Ovary (tissue), 10 donors: ENCODE measurements at places on chromosomes 4 and X. TPM values are rescaled to one million over a fixed set of nuclear protein-coding genes. Genes with fewer than 3 reads are reported as not detected.
A peak's percentile ranks its signal among the peaks of the same experiment; 100 is the strongest.

Gene HS6ST2
- 8.0 TPM for total RNA-seq

Gene NR3C2
- total RNA-seq, result 22.2 TPM

Gene DCLK2
- 9.8 TPM for total RNA-seq

Gene GNRHR
- total RNA-seq, result not detected

Gene BTC
- total RNA-seq, result 0.97 TPM

Gene PRKG2
- not detected for total RNA-seq

Gene NKX3-2
- 0.86 TPM for total RNA-seq

Gene UGT2B10
- not detected for total RNA-seq

Gene MAGEC3
- total RNA-seq, result not detected

Gene FDCSP
- total RNA-seq, result not detected

- H3K27me3 ChIP-seq, result no peaks in the 10 kb centered on the region
- H3K27ac ChIP-seq, result no peak overlapping the region
- H3K4me1 ChIP-seq, result no peaks in the 10 kb centered on the region
- H3K4me3 ChIP-seq, result no peak overlapping the region
These were observed 242.8 kb downstream of the ADGRL3 start for GRCh38 chr4:61442936-61443335.

DNA sequence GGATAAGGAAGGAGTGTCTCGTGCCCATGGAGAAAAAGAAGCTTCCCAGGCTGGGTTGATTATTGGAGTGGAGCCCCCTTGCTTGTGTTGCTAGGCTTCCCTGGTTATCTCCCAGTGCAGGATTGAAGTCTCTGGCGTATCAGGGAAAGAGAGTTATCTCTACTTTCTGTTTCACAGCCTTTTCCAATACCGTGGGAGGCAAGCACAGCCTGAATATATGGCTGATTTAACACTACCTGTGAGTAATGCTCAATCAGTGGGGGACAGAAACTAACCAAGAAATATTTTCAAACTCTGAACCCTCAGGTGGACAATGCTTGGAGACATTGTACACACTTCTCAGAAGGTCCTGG, 65.2 kb downstream of the SERPINA7 start:
- no peaks in the 10 kb centered on the region for H3K4me1 ChIP-seq
- no peak for DNase-seq
- H3K36me3 ChIP-seq, result no peaks in the 10 kb centered on the region
- no peak overlapping the region for H3K27ac ChIP-seq
- no peak overlapping the region for H3K4me3 ChIP-seq
- H3K27me3 ChIP-seq, result no peaks in the 10 kb centered on the region

DNA sequence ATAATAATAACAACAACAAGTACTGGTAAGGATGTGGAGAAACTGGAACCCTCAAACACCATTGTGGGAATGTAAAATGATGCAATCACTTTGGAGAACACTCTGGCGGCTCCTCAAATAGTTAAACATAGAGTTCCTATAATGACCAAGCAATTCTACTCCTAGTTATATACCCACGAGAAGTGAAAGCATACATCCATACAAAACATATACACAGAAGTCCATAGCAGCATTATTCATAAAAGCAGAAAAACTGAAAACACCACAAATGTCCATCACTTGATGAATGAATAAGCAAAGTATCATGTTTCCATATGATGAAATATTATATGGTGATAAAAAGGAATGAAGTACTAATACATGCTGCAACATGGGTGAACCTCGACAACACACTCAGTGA, 116.7 kb downstream of the AMELX start:
- H3K27ac ChIP-seq, result no peak overlapping the region
- no peaks in the 10 kb centered on the region for H3K36me3 ChIP-seq
- no peaks in the 10 kb centered on the region for H3K27me3 ChIP-seq
- H3K4me3 ChIP-seq, result no peak overlapping the region

DNA sequence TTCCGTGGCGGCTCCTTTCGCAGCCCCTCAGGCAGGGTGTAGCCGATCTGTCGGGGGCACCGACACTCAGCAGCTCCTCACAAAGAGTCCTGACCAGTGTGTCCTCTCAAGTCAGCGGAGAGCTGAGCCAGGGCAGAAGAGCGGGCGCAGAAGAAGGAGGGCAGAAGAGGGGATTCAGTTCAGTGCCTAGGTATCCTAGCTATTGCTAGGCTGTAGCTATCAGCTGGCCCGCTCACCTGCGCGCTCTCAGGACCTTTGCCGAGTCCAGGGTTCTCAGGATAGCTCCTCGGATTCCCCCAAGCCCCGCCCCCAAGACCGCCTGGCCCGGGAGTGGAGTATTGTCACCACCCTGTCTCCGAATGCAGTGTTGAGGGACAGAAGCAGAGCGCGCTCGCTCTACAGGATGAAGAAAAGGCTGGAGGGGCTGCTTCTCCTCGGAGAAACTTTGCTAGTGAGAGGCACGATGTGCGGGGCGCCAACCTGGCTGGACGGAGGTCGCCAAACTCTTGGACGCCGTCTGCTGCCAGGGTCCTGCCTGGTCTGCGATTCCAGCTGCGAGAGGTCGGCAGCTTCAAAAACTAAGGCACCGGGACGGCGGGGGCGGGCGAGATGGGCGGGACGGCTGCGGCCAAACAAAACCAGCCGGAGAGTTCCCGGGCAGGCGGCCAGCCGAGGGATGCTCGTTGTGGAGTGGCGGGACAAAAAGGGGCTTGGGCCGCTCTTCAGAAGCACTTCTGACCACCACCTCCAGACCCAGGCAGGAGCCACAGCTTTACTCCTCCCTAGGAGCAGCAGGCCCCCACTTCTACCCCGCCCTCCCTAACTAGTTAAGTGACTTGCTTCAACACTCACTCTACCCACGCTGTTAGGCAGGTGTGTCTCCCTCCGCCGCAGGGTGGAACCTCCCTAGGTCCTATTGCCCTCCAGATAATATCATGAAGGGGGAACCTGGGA, at the start of gene XKRX:
XKRX (minus strand) TSS at position 258 of the 954 bp plus-strand sequence. CDS start 613 bp downstream, outside the sequence.
- H3K36me3 ChIP-seq, result no peaks in the 10 kb centered on the region
- no peak within 1 kb of the TSS for H3K27ac ChIP-seq
- no peaks in the 10 kb centered on the region for H3K27me3 ChIP-seq
- H3K4me1 ChIP-seq, result no peaks in the 10 kb centered on the region
- peak; percentile 43 for DNase-seq
- H3K4me3 ChIP-seq, result peak within 1 kb of the TSS; percentile 37

GRCh38 chrX:119389871-119390501, 9.2 kb upstream of the SLC25A43 start:
- no peak for DNase-seq
- no peak overlapping the region for H3K4me3 ChIP-seq
- H3K27ac ChIP-seq, result no peak overlapping the region
- no peaks in the 10 kb centered on the region for H3K27me3 ChIP-seq
- H3K36me3 ChIP-seq, result no peaks in the 10 kb centered on the region

DNA sequence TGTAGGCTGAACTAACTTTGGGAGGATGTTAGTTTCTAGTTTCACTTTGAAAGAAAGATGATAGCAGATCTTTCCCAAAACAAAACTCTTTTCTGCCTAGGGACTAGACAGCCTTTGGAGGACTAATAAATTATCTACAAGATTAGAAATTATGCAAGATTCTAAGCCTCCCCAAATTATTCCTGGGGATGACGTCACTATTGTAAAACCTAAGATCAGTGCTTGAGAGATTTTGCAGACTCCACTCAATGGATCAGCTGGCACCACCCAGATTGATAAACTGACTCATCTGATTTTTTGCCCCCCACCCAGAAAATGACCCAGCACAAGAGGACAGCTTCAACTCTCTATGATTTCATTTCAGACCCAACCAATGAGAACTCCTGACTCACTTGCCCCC, 1057.9 kb upstream of the DIAPH2 start:
- no peaks in the 10 kb centered on the region for H3K36me3 ChIP-seq
- H3K27ac ChIP-seq, result no peak overlapping the region
- no peaks in the 10 kb centered on the region for H3K27me3 ChIP-seq
- H3K4me1 ChIP-seq, result no peaks in the 10 kb centered on the region
- DNase-seq, result no peak

GRCh38 chrX:121641560-121641959, 594.1 kb downstream of the GLUD2 start:
- H3K4me1 ChIP-seq, result no peaks in the 10 kb centered on the region
- no peak overlapping the region for H3K27ac ChIP-seq
- no peak for DNase-seq
- no peaks in the 10 kb centered on the region for H3K27me3 ChIP-seq

GRCh38 chr4:125663896-125664767, 349.4 kb downstream of the FAT4 start:
- no peaks in the 10 kb centered on the region for H3K4me1 ChIP-seq
- H3K36me3 ChIP-seq, result no peaks in the 10 kb centered on the region
- no peak overlapping the region for H3K27ac ChIP-seq
- no peak for DNase-seq

- DNase-seq, result no peak
- no peaks in the 10 kb centered on the region for H3K27me3 ChIP-seq
- no peaks in the 10 kb centered on the region for H3K36me3 ChIP-seq
These were observed 7.7 kb upstream of the ARHGEF38 start for GRCh38 chr4:105544520-105545286.

DNA sequence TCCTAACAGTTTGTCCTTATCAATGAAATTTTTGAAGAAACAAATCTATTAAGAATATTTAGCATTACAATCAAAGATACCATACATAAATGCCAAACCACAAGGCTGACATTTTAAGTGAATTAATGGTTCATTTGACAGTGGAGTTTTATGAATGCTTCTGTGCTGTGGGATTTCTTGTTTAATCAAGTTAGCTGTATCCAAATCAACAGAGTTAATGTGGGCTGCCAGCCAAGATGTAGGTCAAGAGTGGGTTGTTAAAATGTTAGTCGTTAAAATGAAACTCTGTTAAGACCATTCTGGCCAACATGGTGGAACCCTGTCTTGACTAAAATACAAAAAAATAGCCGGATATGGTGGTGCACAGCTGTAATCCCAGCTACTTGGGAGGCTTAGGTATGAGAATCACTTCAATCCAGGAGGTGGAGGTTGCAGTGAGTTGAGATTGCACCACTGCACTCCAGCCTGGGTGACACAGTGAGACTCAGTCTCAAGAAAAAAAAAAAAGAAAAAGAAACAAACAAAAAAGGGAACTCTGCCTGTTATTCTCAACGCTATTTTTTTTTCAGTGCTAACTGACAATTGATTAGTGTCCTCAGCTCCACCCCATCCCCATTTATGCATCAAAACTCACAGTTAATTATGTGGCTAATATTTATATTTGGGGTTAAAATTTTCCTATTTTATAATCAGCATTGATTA, 20.2 kb downstream of the GPAT3 start:
- no peak overlapping the region for H3K4me3 ChIP-seq
- H3K27ac ChIP-seq, result no peak overlapping the region
- H3K4me1 ChIP-seq, result no peaks in the 10 kb centered on the region
- DNase-seq, result no peak

DNA sequence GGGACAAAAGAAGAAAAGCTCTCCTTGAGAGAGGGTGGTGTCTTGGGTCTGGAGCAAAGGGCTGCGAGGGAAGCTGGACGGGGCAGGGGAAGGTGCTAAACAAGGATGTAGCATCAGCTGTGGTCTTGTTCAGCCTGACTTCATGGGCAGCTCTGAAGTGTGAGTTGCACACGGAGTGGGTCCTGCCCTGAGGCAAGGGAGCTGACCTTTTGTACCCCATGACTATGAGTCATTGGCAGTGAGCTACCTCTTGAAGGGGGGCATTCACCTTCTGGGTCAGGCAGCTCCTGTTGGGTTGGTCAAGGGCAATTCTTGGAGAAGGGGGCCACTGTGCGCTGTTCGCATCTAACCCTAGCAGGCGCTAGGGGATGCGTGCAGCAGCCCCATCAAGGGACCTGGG, 151.8 kb downstream of the SMIM20 start:
- no peaks in the 10 kb centered on the region for H3K27me3 ChIP-seq
- no peaks in the 10 kb centered on the region for H3K4me1 ChIP-seq
- no peak for DNase-seq
- H3K4me3 ChIP-seq, result no peak overlapping the region
- H3K27ac ChIP-seq, result no peak overlapping the region
- H3K36me3 ChIP-seq, result no peaks in the 10 kb centered on the region

DNA sequence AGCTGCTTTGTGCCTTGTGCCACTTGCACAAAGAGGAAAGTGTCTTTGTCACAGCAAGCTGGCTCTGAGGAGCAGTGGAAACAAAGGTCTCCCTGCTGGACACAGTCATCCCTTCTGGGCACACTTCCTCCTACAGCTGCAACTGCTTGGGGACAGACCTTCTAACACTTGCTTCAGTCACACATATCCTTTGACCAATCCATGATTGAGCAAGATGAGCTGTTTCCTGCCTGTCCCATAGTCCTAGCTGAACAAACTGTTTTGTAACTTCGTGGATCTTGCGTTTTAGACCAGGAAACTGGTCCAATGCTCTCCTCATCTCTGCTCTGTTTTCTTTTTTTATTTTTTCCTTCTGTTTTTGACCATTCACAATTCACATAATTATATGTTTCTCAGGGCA, 98.5 kb downstream of the RRAGB start:
- no peak overlapping the region for H3K4me3 ChIP-seq
- H3K27ac ChIP-seq, result no peak overlapping the region
- no peaks in the 10 kb centered on the region for H3K36me3 ChIP-seq
- peaks cover 3% of the 10 kb centered on the region for H3K27me3 ChIP-seq
- DNase-seq, result no peak
- H3K4me1 ChIP-seq, result no peaks in the 10 kb centered on the region

- no peak for DNase-seq
- H3K4me3 ChIP-seq, result no peak overlapping the region
- no peaks in the 10 kb centered on the region for H3K36me3 ChIP-seq
- no peaks in the 10 kb centered on the region for H3K27me3 ChIP-seq
- H3K4me1 ChIP-seq, result no peaks in the 10 kb centered on the region
- no peak overlapping the region for H3K27ac ChIP-seq
These were observed 246.8 kb upstream of the NWD2 start for GRCh38 chr4:36997727-36998126.

- H3K4me3 ChIP-seq, result no peak overlapping the region
- no peak for DNase-seq
- no peak overlapping the region for H3K27ac ChIP-seq
- no peaks in the 10 kb centered on the region for H3K27me3 ChIP-seq
These were observed 58.4 kb upstream of the XAGE1A start for GRCh38 chrX:52437212-52437611.

GRCh38 chr4:153001626-153002025, 65.5 kb downstream of the FHDC1 start:
- H3K27me3 ChIP-seq, result no peaks in the 10 kb centered on the region
- H3K27ac ChIP-seq, result no peak overlapping the region
- no peak overlapping the region for H3K4me3 ChIP-seq
- no peak for DNase-seq
- no peaks in the 10 kb centered on the region for H3K36me3 ChIP-seq
- no peaks in the 10 kb centered on the region for H3K4me1 ChIP-seq

DNA sequence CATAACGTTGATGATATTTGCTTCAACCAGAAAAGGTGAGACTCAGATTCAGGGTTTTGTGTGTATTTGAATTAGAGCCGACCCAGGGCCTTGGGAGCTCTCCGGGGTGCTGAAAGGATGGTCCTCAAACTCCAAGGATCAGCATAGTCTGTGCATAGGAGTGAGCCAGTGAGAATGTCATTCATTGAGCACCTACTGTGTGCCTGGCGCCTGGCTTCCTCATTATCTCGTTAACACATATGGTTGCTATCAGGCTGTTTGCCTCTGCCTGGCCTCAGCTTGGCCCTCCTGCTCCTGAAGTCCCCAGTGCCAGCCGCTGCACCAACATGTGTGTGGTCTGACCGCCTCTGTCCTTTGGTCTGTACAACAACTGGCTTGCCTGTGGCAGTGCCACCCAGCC, 25.1 kb upstream of the JAKMIP1 start:
- no peak for DNase-seq
- H3K27me3 ChIP-seq, result no peaks in the 10 kb centered on the region
- H3K4me3 ChIP-seq, result no peak overlapping the region
- no peaks in the 10 kb centered on the region for H3K36me3 ChIP-seq
- H3K4me1 ChIP-seq, result peaks cover 1% of the 10 kb centered on the region

GRCh38 chrX:30580641-30581040, 3.1 kb upstream of the TASL start:
- no peaks in the 10 kb centered on the region for H3K4me1 ChIP-seq
- H3K27ac ChIP-seq, result no peak overlapping the region
- DNase-seq, result no peak
- H3K36me3 ChIP-seq, result no peaks in the 10 kb centered on the region
- H3K27me3 ChIP-seq, result no peaks in the 10 kb centered on the region
